ENCODE measurements at places on chromosomes 7 and 10.

GRCh38 chr7:130841416-130841815 is 107.4 kb upstream of the KLF14 start:
- no peak for DNase-seq

GRCh38 chr7:75639071-75639885 is 99.5 kb downstream of the HIP1 start:
- DNase-seq: peak; percentile 51

DNA sequence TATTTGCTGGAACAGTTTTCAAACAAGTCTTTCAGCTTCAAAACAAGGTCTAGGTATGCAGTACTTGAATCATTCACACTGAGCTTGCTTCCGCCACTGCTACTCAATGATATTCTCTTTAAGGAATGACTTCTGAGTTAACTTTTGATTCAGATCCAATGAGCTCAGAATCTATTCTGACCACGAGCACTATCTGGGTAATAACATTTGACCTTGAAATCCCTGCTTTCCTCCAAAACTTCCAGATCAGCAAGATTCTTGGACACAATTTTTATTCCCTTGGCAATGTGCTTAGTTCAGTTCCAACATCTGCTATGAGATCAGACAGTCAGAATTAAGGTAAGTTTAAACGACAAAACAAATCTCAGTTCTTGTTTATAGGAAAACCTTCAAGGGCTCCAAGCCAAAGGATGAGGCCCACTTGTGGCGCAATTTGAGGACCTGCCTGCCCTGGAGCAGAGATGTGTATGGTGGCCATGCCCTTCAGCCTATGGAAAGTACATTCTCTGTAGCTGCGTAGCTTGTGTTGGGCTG is 87.2 kb downstream of the RNF216 start:
- DNase-seq: no peak

DNA sequence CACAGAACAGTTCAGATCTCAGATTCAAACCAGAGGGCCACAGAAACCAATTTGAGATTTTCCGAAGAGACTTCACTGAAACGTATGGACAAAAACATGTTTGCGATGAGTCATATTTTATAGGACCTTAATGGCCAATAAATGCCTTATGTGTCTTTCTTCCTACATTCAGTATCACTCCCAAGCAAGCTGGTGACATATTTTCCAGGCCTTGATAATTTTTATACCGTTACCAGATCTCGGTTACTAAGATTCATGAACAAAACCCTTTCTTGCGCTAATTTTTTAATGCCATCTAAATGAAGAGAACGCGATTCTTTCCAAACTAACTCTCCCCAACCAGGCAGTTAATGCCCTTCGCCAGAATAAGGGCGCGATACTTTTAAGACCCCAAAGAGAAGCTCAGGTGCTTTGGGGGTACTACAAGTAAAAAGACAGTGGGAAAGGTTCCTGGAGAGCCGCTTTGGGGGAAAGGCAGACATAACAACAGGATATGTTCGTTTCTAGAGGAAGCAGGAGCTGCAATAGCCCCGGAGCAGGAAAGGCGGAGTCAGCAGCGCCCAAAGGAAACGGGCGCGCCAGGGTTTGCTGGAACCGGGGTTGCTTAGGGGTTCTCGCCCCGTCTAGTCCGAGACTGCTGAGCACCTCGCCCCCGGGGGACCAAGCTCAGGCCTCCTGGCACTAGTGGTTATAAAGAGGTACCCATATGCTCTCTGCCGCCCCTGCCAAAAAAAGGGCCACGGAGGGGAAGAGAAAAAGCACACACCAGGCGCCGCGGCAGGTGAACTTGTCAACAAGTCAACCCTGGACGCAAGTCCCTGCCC is 884 bp downstream of the ICA1 start:
- peak; percentile 86 for DNase-seq

GRCh38 chr10:86411281-86411841 is 44.8 kb upstream of the GRID1 start:
- DNase-seq: no peak

DNA sequence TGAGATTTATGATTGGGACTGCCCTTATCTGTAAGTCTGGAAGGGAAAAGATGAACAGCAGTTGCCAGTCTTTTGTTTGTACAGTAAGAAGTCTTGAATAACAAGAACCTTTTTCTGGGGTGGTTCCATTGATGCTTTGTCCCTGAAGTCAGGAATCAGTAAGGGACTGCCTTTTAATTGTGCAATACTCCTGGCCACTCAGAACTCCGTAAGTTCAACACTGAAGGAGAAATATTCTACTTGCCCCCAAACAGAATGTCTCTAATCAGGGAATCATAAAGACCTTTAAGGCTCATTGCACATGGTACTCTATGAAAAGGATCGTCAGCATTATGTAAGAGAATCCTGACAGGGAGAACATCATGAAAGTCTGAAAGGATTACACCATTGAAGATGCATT is 361.4 kb downstream of the EXOC4 start:
- no peak for DNase-seq

DNA sequence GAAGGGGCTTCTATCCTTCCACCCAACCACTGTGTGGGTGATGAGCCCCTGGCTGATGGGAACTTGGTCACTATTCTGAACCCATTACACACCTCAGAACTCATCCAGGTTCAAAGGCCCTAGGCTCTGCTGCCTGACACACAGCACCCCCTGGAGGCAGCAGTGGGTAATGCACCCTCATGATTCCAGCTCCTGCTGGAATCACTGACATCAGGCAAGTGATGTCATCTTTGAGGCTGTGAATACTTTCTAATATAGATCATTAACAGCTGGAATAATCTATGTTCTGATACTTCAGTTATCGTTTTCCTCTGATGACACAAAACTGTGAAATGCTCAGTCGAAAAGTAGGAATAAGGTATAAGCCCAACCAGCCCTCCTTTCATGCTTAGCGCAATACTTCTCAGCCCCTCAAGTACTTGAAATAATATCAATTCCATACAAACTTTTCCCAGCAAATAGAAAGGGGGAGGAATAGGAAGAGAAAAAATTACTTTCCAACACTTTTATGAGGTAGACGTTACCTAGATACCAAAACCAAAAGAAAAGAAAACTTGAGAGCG is 7.5 kb upstream of the RBP3 start:
- DNase-seq: no peak

DNA sequence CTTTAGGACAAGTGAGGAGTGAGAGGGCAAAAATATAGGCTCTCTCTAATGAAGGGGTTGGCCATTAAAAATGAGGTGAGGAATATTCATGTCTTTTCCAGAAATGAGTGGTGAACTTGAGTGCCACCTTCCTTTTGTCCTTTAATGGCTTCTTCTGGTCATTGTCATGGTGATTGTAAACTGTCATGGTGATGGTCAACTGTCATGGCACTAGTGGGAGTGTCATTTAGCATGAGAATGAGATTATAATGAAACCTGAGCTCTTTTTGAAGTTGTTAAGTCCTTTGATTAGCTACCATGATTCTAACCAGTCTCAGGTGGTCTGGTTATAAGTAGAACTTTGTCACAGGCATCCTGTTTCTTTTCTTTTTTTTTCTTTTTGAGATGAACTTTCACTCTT is 524.4 kb downstream of the NEBL start:
- DNase-seq: no peak

DNA sequence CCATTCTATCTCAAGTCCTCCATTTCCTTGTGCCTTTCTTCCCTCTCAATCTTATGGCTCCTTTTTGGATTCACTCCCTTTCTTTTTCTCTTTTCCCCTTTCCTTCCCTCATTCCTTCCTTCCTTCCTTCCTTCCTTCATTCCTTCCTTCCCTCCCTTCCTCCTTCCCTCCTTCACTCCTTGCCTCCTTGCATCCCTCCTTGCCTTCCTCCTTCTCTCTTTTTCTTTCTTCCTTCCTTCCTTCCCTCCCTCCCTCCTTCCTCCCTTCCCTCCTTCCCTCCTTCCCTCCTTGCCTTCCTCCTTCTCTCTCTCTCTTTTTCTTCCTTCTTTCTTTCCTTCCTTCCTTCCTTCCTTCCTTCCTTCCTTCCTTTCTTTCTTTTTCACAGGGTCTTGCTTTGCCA is 120.1 kb downstream of the SAMD9 start:
- DNase-seq: no peak

DNA sequence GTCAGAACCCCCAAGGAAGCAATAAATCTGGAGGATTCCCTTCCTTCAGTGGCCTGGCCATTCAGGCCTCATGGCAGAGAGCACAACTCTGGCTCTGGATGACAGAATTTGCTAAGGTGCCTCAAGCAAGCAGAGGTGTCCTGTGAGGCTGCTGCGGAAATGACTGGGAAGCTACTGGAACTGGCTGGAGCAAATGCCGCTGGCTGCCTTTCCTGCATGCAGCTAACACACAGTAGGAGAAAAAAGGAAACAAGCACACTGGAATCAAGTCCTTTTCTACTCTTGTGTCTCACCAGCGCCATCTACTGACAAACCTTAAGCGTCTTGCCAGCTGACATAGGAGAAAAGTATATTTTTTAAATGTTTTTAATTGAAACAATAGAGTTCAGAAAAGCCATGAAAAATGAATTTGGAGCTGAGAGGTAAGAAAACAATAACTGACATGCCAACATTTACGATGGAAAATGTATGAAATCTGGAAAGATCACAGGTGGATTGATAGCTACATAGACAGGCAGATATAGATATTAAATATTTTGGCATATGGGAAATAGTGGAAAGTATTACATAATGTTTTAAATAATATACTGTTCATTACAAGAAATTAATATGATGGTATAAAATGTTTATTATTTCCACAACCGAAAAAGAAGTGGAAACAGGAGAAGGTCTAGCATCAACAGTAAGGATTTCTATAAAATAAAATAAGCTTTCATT is 951.6 kb downstream of the ANKRD7 start:
- DNase-seq: peak; percentile 91

DNA sequence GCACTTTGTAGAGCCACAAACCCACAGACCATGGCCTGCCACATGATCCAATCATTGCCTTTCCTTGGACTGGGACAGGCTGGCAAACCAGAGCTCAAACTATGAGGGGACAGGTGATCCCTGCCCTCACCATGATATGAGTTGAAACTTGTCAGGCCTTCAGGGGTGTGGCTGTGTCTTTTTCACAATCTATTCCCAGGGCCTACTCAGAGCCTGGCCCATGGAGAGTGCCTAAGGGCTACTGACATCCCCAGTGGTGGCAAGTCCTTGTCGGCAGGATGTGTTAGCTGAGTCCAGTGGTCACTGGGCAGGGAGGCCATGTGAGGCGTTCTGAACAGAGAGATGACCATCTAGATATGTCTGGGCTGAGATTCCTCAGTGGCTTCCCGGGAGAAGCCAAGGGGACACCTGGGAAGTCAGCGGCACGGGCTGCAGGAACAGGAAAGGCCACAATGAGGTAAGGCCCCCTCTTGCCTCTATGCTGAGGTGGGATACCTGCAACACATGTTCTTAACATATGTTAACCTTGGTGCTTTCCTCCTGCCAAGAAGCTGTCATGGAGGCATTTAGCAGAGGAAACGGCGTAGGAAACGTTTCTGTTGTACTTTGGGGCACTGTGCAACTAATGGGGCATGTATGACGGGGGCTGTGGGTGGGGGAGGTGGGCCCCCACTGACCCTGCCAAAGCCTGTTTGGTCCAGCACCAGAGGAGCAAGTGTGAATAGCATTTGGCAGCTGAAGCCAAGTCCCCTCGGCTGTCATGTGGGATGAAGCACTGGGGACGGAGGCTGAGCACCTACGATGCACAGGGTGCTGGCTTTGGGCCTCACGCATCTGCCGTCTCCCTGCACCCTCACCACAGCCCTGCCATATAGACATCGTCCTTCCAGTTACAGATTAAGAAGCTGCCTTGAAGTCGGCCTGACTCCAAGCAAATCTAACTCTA is 384.0 kb downstream of the RPS24 start:
- no peak for DNase-seq

- no peak for DNase-seq
Measured at GRCh38 chr10:2463316-2463715, 604.0 kb upstream of the PFKP start.

GRCh38 chr10:72080042-72080975 is 8.0 kb downstream of the SPOCK2 start:
- no peak for DNase-seq

- DNase-seq: no peak
Measured at GRCh38 chr10:129962872-129963640, 1.0 kb downstream of the EBF3 start.

GRCh38 chr7:135792363-135792668 is 43.7 kb upstream of the FAM180A start:
- no peak for DNase-seq

Data from NCI-H2081 (cell line).